ENCODE measurements at places on chromosomes 2 and 18.

- no peak for DNase-seq
Observed at GRCh38 chr2:102356381-102356712, 751 bp downstream of the IL18R1 start.

DNA sequence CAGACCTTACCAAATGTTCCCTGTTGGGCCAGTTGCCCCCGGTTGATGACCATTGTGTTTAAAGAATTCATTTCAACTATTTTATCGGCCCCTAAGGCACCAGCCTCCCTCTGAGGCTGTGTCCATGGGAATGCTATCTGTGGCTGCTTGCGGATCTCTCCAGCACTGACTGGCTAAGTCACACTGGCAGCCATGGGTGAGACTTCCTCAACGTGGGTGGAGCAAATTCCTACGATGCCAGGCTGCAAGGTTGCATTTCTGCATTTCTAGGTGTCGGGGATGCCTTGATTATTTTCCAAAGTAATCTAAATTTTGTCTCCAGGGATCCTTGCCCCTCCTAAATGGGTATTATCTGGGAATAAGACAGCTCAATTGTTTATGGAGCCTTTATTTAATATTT is 6.2 kb downstream of the CXCR4 start:
- no peak for DNase-seq

DNA sequence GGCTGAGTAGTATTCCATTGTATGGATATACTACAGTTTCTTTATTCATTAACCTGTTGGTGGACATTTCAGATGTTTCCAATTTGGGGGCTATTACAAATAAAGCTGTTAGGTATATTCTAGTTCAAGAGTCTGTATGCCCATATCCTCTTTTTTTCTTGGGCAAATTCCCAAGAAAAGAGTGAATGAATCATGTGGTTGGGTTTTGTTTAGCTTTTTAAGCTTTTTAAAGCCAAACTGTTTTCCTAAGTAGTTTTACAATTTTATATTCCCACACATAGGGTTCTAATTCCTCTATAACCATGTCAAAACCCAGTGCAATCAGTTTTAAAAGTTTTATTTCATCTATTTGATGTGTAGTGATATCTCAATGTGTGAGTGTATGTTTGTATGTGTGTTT is 44.9 kb upstream of the BAZ2B start:
- no peak for DNase-seq

DNA sequence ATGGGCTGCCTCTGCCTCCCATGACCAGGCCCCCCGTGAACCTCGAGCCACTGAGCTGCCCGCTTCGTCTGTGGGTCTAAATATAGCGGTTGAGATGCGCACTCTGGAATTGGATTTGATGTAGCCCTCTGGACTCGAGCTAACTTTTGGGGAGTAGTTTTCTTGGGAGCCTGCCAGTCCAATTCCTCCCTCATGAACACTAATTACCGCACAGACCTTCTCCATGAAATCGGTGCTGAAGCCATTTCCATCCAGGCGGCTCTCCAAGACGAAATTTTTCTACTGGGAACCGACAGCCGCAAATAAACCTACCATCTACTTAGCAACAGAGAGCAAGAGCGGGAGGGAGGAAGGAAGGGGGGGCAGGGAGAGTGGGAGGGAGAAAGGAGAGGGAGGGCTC is 63.6 kb downstream of the CELF4 start:
- DNase-seq: no peak

DNA sequence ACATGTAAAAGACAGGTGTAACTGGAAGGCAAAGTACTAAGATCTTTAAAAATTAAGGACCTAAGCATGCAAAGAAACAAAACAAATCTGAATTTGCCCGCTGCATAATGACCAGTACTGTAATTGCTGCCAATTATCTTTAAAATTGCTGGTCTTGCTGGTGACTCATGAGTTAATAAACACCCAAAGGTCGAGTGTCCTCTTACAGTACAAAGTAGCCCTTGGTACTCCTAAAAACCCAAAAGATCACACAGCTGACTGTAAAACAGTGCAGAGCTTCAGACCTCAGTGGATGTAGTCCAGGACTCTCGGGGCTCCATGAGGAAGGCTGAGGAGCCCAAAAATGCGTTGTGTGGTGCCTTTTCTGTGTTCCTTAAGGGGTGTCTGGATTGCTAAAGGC is 308.7 kb downstream of the CNTNAP5 start:
- DNase-seq: no peak
